ENCODE measurements at places on chromosomes 6 and 20. TPM values are rescaled to one million over a fixed set of nuclear protein-coding genes. Genes with fewer than 3 reads are reported as not detected.

Gene ZSCAN31
- total RNA-seq, result 2.0 TPM

Gene METTL24
- total RNA-seq, result not detected

Gene OR12D3
- not detected for total RNA-seq

Gene OXT
- not detected for total RNA-seq

Gene GRM1
- 0.08 TPM for total RNA-seq

Gene FERMT1
- 19.4 TPM for total RNA-seq

Gene LAMA2
- 0.38 TPM for total RNA-seq

Gene INSM1
- not detected for total RNA-seq

Gene FAM209B
- not detected for total RNA-seq

Gene UST
- total RNA-seq, result 2.5 TPM

Gene C6orf163
- 0.24 TPM for total RNA-seq

Gene DNMT3B
- 4.6 TPM for total RNA-seq

Gene TINAG
- 0.08 TPM for total RNA-seq

Gene BMP5
- total RNA-seq, result 0.07 TPM

Gene LINC00237
- total RNA-seq, result not detected

Gene IPCEF1
- 0.02 TPM for total RNA-seq

Gene APMAP
- 162 TPM for total RNA-seq

Gene NECAB3
- total RNA-seq, result 14.2 TPM

Gene SCGN
- total RNA-seq, result not detected

Gene PSORS1C2
- total RNA-seq, result not detected

Gene ZKSCAN8
- 5.4 TPM for total RNA-seq

Gene TMEM200A
- not detected for total RNA-seq

Gene LIN28B
- 1.8 TPM for total RNA-seq

Gene HLA-F
- total RNA-seq, result 4.9 TPM
